ENCODE measurements at places on chromosomes 16 and 17.

GRCh38 chr16:1346422-1347285 lies 5.0 kb downstream of the TSR3 start:
- no peak for DNase-seq

- no peak for DNase-seq
Measured at GRCh38 chr16:7763111-7763510, 430.5 kb downstream of the RBFOX1 start.

DNA sequence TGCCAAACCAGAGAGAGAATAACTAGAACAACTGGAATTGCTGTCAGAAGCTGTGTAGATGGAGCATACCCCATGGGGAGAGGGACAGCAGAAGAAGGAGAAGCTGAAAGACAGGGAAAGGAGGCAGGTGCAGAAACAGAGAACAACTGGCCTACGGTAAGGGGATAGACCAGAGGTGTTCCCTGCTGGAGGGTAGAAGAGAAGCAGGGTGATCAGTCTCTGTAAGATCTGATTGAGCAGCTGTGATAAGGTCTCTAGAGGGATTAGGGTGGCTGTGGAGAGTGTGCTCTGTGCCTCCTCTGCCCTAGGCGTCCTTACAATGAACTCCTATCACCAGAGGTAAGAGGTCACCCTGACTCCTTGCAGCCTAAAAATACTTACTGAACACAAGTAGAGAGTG lies 30.4 kb upstream of the HS3ST3B1 start:
- no peak for DNase-seq

DNA sequence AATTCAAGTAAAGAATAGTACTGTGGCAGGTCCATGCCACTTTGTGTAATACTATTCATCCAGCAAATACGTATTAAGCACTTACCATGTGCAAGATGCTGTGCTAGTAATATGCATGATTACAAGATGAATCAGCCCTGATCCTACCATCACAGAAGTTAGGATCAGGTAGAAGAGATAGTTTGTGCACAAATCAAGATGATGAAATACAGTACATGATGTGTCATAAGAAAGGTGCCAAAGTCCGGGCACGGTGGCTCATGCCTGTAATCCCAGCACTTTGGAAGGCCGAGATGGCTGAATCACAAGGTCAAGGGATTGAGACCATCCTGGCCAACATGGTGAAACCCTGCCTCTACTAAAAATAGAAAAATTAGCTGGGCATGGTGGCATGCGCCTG lies 10.9 kb downstream of the COG4 start:
- DNase-seq = no peak

GRCh38 chr16:27678955-27679354 lies 129.0 kb downstream of the KATNIP start:
- no peak for DNase-seq

DNA sequence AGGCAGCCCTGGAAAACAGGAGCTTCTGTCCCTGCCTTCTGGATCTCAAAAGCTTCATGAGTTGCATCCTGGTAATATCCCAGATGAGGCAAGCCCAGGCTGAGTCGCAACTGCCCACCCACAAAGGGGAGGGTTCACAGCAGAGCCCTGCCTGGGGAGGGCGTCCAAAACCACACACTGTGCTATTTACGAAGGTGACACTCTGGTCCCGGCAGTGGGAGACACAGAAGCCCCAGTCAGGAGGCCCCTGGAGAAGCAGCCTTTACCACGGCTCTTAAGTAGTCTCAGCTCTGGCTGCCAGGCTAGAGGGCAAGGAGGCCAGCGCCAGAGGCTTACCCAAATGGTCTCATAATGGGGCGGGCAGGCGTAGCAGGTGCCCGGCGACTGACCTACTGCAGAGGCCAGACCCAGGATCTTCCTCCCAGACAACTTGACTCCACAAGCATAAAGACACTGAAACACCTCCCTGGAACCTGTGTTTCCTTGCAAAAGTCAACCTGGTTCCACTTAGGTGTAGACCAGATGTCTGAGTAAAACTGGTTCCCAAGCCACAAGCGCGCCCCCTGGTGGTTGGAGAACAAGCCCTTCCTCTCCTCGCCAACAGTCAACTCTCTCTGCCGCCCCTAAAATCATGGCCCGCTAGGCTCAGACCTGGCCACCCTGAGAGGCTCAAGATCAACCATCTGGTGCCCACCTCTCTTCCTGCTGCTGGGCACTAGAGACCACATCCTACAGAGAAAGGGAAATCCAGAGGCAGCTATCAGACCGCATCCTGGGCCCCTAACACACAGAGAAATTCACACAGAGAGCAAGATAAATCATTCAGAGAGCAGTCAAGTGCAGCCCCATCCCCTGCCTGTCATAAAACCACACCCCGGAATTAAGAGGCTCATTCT lies 5.2 kb downstream of the AXIN2 start:
- peak; percentile 32 for DNase-seq

DNA sequence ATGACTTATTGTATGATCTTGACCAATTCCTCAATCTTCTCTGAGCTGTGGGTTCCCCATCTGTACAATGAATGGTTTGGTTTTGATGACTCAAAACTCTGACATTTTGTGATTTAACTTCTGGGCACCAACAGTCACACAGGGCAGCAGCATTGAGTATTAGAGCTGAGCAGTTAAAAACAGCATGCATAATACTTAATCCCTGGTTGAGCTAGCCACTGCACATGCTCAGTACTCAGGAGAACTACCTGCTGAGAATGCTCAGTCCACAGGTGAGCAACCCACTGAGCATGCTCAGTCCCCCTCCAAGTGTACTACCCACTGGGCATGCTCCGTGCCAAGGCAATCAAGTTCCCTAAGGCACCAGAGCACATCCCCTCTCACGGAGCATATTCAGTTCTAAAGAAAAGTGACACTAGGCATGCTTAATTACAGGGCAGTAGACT lies 68.7 kb downstream of the AIPL1 start:
- DNase-seq = no peak

- no peak for DNase-seq
Measured at GRCh38 chr16:86714166-86714565, 135.8 kb downstream of the FOXL1 start.

DNA sequence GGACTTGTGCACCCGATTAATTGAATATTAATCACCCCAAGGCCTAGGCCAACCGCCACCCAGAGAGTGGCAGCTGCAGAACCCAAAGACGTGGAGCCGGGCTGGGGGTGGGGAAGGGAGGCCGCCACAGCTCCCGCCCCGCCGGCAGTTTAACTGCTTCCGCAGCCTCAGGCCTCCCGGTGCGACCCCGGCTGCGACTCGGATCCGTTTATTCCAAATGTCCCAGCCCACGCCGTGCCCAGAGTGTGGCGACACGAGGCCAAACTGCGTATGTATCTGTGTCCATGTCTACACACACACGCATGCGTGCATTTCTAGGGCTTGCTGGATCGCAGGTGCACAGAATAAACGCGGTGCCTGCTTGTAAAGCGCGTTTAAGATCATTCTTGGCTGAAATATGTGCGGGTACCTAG lies 802 bp upstream of the TOB1 start:
- peak; percentile 68 for DNase-seq

DNA sequence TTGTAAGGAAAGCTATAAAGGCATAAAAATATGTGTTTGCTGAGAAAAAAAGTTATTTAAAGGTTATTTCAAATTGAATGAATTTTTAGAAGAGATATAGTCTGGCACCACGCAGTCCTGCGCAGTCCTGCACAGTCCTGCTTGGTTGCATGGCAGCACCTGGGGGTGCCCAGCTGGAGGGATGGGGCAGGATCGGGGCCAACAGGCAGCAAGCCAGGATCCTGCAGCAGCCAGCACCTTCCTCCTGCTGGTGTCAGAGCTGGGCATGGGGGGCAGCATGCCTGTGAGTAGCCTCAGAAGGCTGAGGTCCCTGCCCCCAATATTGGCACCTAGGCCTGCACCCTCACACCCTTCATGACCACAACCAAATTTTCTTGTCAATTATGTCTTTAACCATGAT lies 46.0 kb downstream of the GLG1 start:
- no peak for DNase-seq

DNA sequence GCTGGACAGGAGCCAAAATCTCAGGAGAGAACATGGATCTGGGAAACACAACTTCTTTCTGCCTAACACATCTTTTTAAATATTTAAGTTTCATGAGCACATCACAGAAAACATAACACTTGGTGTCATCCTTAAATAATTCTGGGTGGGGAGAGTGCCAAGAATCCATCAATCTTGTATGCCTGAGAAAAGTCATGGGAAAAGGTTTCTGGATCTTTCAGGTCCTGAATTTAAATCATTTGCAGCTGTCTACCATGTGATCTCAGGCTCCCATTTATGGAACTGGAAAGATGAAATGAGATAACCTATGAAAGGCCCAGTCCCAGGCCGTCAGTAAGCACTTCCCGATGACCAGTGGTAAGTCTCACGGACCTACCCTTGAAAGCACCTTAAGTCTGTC lies 15.1 kb downstream of the CDH11 start:
- no peak for DNase-seq

GRCh38 chr16:23270654-23271053 lies 31.4 kb upstream of the SCNN1B start:
- DNase-seq = no peak

DNA sequence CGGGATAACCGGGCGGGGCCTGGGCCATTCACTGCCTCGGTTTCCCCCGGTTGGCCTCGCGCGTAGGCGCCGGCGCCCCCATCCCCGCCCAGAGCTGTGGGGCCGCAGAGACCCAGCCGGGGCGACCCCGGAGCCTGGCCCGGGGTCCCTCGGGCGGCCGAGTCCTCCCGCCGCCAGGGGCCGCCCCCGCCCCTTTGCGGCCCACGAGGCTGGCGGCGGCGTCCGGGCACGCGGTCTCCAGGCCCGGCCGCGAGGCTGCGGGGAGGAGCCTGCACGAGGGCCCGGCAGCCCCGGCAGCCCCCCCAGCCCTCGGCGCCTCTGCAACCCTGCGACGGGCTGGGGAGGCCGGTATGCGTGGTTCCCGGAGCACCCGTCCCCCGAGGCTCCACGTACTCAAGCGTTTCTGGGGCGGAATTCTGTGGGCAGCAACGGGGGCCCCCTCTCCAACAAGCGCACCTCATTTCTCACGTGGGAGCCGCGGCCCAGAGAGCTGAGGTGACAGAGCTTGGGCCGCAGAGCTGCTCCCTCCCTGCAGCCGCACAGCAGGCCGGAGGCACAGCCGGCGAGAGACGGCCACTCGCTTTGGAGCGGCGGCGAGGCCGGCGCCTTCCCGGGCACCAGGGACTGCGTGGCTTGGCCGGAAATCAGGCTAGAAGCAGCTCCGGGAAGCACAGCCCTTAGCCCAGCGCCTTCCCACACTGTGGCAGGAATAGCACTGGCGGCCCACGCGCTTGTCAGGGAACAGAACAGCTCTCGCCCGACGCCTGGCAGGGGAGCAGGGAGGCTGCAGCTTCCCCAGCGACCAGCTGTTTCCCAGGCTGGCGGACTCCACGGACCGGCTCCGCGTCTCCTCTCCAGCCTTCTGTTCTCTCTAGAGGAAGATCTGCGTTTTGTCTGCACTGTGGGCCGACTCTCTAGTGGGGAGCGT lies 867 bp upstream of the LIMD2 start:
- no peak for DNase-seq

GRCh38 chr16:14289692-14290340 lies 218.7 kb downstream of the MRTFB start:
- DNase-seq = peak; percentile 20

DNA sequence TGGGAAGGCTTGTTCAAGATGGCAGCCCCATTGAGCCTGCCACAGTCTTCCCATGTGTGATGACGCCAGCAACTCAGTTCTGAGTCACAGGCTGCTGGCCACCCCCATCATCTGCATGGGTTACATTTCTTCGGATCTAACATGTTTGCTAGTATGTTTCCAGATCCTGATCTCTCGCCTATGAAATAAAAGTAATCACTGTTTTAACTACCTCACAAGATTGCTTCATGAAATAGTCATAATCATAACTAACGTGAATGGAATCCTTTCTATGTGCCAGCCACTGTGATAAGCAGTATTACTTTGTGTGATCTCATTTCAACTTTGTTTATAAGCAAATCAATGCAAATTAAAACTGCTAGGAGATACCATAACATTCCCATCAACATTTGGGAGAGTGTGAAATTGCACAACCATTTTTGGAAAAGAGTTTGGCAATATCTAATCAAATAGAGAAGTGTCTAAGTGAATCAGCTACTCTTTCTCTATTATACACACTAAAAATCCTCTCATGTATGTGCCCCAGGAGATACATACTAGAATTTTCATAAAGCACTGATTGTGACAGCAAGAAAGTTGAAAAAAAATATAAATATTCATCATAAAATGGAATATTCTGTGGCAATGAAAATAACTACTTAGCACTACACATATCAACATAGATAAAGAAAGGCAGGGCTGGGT lies 300.2 kb upstream of the IRX5 start:
- DNase-seq = no peak

DNA sequence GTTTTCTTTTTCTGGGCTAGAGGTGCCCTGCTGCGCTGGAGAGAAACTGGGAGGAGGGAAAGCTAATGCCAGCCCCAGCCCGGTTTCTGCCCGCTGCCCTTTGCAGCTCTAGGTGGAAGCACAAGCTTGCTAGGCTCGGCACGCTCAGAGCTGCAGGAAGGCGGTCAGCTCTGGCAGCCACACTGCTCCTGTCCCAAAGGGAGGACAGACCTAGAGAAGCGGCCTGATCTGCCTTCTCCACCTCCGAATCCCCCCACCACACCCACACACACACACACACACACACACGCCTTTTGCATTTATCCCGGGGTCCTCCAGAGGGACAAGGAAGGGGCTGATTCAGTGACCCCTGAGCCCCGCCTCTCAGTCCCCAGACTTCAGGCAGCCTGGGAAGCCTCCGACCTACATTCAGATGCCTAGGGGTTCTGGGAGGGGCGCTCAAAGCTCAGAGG lies 418.1 kb downstream of the SOX9 start:
- DNase-seq = no peak

- no peak for DNase-seq
Measured at GRCh38 chr17:16273499-16273898, 56.5 kb downstream of the PIGL start.

DNA sequence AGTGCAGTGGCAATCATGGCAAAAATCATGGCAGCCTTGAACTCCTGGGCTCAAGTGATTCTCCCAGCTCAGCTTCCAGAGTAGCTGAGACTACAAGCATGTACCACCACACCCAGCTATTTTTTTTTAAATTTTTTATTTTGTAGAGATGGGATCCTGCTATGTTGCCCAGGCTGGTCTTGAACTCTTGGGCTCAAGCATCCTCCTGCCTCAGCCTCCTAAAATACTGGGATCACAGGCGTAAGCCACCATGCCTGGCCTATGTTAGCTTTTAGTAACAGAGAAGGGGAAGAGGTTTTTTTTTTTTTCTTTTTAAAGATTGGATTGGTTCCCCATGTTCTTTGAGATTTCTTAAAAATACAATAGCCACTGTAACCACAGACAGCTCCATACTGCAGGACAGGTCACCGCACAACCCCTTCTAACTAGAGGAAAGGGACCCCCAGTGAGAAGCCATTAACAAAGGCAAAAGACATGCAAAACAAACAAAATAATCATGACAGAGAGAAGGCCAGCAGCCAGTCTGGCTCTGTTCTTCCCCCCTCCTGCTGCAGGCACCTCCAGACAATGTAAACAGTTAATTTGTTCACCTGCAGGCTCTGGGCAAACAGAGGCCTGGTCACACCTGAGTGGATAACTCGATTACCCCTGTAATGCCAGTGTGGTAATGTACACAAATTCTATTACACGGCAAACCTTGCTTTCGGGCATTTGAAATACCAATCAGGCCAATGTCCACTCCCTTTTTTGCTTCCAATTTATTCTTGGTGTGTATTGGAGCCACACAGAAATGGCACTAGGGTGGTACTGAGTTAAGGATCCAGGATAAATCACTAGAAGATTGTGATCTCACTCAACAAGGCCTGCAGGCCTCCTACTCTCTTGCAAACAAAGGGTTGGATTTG lies 52.9 kb downstream of the SNX11 start:
- DNase-seq = no peak

Measured in T1000 (cell line).